ENCODE measurements at places on chromosomes 2 and 18.

- DNase-seq: no peak
Observed at GRCh38 chr2:37894601-37895000, 30.5 kb upstream of the RMDN2 start.

- DNase-seq: no peak
Observed at GRCh38 chr2:70241340-70241739, 7.1 kb downstream of the TIA1 start.

DNA sequence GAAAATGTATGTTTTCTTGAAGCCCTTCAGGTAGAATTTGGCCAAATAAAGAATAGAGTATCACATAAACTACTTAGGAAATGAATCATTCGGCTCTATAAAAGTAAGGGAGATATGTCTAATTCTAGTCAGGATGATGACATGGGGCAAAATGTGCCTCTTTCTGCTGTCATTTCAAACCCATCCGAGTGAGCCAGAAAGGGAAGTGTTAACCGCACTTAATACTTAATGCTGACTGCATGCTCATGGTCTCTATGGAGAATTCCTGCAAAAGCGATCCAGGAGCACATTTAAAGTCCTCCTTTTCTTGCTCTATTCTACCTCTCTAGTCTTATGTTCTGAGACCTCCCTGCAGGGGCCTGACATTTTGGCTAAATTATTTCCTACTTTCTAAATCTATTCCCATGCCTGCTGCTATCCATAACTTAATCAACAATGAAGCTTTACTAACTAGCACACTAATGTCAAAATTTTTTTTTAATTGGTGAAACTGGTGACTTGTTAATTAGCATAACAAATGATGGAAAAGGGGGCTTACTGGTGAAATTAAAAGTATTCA is 127.4 kb downstream of the CDC42EP3 start:
- DNase-seq: no peak

- DNase-seq: no peak
Observed at GRCh38 chr2:24083567-24084385, 858 bp downstream of the TP53I3 start.

DNA sequence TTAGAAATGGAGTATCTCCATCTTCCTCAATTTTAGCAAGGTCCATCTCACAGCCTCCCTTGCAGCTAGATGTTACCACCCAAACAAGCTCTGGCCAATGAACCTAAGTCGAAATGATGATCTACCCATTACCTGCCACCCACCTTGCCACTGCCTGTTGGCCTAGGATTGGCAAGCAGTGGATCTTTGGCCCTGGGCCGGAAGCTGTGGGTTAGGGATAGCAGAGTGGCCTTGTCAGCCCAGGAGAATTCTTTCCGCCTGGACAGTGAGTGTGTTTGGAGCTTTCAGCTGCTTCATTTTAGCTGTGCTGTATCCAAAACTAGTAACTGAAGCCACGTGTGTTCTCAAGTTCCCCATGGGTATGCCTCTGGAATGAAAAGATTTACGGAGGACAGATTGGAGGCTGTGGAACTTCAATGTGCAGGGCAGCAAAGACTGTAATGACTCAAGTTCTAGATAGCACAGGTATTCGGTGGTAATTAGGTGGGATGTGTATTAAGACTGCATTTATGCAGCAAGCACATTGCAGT is 7.7 kb upstream of the PARD6G start:
- no peak for DNase-seq

GRCh38 chr18:21739604-21740537 is 721 bp upstream of the MIB1 start:
- DNase-seq: no peak

GRCh38 chr2:9646196-9647030 is 15.6 kb upstream of the YWHAQ start:
- no peak for DNase-seq

- DNase-seq: no peak
Observed at GRCh38 chr2:146837857-146838256, 1007.0 kb upstream of the ACVR2A start.

- DNase-seq: no peak
Observed at GRCh38 chr2:211176514-211177141, 620.2 kb downstream of the CPS1 start.

GRCh38 chr18:51382081-51382480 is 184.6 kb upstream of the MEX3C start:
- no peak for DNase-seq

DNA sequence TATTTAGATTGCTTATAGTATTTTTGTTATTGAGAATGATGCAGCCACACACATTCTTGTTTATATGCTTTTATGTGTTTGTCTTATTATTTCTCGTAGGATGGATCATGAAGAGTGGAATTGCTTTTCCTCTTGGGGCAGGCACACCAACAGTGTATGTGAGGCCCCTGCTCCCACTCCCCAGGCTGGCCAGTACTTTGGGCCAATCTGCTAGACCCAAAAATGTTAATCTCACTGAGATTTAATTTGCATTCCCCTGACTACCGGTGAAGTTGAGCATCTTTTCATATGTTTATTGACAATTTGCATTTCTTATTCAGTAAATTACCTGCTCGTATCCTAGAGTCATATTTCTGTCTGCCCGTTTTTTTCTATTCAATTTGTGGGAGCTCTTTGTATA is 4.7 kb upstream of the MYCN start:
- DNase-seq: no peak
